AG08395 (cell line): ENCODE measurements at places on chromosomes 16 and 17.
A peak's percentile ranks its signal among the peaks of the same experiment; 100 is the strongest.

GRCh38 chr17:41914358-41914766 is 4.4 kb downstream of the ACLY start:
- DNase-seq, result no peak

DNA sequence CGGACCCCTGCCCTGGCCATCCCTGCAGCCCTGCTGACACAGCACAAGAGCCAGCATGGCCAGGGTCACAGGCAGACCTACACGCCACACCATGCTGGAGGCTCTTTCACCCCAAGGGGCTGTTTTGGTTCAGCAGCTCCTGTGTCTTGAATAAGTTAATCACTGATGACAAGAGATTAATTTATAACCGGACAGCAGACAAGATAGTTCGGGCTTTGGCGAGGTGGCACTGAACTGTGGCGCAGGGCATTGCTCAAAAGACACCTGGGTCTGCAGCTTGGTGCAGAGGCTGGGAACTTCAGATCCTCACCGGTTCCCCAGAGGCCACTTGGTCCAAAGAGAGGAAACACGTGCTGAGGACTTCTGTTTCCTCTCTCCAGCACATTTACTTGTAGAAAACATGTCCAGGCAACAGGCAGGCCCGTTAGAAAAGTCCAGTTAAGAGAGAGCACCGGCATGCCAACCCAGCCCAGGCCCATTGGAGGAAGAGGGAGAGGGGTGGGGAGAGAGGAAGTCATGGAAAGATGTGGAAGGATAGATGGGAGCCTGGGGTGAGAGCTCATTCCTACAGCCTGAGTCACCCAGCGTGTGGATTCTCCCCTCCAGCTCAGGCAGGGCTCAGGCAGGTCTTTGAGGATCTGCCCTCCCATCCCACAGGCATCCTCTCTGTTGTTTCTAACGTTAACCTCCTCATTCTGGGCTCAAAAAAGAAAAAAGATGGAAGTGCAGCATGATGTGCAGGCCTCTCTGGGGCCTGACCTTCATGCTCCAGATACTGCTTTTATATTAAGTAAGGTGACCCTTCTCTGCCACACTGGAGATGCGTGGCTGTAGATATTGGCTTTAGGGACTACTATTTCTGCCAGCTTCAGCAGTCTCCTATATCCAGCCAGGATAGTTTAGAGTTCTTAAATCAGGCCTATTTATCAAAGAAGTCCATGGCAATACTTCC is 80.0 kb upstream of the HNF1B start:
- peak; percentile 94 for DNase-seq

DNA sequence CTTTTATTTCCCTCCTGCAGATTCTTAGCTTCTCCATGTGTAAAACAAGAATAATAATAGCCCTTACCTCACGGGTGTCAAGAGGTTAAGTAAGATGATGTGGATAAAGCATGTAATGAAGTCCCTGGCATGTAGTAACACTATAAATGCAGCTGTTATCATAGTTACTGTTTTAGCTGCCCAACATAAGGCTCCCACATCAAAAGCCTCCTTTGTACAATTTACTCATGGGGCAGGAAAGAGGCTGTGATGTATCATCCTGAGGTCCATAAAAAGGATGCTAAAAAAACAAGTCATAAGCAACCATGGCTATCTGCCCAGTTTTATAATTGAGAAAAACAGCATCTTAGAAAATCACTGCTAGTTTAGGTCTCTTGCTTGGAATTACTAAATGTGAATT is 339.7 kb downstream of the CA10 start:
- DNase-seq, result no peak

DNA sequence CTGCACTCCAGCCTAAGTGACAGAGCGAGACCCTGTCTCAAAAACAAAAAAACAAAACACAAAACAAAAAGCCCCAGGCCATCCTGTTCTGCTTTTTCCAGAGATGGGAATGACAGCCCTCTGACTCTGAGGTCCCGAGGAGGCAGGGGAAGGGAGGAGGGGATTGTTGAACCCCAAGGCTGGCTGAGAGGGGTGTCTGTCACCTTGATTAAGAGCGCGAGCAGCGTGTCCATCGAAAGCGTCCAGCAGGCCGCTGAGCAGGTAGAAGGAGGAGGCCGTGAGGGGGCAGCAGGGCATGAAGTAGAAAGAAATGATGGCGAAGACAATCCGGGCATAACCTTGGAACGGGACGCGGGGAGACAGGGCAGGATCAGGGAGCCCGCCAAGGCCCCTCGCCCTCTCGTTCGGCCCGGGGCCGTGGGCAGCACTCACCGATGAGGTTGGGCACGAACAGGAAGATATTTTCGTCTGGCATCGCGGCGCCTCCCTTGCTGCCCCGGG is 593 bp downstream of the CDIPT start:
- DNase-seq, result no peak

DNA sequence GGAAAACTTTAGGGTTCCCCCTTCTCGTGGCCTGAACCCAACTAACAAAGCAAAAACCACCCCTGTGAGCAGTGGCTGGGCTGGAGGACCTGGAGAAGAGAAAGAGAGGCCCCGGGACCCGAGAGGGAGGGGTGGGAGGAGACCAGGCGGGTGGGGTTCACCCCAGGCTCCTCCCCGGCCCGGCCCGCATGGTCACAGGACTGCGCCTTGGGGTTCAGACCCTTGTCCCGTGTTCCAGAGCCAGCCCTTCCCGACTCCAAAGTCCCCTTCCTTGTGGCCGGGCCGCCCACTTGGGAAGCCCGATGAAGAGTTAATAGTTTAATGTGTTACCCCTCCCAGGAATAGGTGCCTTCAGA is 852 bp downstream of the MARVELD3 start:
- DNase-seq, result no peak

DNA sequence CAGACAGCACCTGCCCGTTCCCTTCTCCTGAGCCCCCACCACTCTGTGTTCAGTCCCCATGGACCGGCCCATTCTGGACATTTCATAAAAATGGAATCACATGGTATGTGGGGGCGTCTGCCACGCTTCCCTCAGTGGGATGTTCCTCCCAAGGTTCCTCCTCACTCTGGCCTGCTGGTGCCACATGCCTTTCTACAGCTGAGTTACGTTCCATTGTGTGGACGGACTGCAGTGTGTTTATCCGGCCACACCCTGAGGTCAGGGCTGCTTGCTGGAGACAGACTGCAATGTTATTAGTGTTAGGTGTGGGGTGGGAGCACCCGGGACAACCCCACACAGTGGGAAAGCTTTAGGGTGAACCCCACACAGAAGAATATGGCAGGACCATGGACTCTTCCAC is 5.9 kb upstream of the AATK start:
- DNase-seq, result no peak

DNA sequence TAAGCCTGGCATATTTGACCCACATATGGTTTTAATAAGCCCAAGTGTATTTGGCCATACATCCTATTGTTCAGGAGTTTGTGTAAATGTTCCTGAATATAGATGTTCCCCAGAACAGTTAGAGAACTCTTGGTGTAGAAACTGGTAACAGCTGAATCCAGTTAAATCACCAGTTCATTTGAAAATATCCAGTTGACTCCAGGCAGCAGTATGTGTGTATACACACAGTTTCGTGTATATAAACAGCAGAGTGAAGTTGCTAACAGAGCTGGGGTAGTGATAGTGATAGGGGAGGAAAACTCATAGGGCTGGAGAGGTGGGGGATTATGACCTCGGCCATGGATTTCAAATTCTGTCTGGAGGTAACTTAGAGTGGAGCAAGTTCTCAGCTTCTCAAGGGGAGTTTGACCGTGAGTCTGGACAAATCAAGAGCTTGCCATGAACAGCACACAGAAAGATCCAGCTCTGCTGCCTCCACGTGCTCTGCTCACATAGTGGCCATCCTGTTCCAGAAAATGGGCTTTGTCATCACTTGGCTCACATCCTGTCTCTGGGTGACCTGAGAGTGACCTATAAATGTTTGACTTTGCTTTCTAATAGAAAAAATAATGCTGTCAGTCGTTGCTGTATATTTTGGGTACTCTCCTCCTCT is 30.6 kb upstream of the MMD start:
- DNase-seq, result peak; percentile 67

DNA sequence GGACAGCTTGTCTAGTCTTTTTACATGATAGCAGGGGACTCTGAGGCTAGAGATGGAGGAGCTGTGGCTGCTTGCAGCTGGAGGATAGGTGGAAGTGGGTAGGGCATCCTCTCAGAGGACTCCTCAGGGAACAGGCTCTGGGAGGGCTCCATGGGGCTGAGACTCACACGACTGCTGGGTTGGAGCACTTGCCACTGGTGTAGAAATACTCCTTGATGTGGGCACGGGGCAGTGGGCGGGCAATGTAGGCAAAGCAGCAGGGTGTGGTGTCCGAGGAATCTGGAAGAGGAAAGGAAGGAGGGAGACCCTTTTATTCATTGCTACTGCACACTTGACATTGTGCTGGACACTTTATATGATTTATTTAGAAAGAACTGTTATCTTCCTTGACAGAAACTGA is 1.8 kb downstream of the CCL5 start:
- no peak for DNase-seq

- no peak for DNase-seq
Measured at GRCh38 chr17:34981538-34982241, 1.4 kb downstream of the LIG3 start.

GRCh38 chr16:7646821-7647500 is 314.3 kb downstream of the RBFOX1 start:
- DNase-seq, result no peak

GRCh38 chr17:4389079-4389478 is 22.6 kb upstream of the UBE2G1 start:
- no peak for DNase-seq

DNA sequence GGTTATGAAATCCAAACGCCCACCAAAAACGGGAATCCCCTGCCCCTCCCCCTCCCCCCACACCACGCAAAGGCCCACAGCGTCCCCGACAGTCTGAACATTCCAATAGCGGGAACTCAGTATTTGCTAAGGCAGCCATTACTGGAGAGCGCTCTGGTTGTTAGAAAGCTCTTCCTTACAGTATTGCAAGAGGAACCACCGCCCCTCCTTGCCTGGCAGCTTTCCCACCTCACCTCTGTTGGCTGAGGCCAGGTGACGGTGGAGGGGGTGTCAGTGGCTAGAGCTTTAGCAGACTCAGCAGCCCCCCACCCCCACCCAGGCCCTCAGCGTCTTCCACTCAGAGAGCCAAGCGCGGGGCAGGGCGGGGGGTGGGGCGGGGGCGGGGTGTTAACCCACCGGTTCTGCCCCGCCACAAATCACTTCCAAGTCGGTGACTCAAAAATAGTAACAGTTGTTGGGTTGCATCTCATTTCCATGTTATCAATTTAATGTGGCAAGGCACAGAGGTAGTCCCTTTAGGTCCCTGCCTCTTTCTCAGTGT is 2.2 kb upstream of the PLEKHH3 start:
- DNase-seq, result no peak

- DNase-seq, result no peak
Measured at GRCh38 chr17:9512323-9513168, 63.1 kb downstream of the STX8 start.

DNA sequence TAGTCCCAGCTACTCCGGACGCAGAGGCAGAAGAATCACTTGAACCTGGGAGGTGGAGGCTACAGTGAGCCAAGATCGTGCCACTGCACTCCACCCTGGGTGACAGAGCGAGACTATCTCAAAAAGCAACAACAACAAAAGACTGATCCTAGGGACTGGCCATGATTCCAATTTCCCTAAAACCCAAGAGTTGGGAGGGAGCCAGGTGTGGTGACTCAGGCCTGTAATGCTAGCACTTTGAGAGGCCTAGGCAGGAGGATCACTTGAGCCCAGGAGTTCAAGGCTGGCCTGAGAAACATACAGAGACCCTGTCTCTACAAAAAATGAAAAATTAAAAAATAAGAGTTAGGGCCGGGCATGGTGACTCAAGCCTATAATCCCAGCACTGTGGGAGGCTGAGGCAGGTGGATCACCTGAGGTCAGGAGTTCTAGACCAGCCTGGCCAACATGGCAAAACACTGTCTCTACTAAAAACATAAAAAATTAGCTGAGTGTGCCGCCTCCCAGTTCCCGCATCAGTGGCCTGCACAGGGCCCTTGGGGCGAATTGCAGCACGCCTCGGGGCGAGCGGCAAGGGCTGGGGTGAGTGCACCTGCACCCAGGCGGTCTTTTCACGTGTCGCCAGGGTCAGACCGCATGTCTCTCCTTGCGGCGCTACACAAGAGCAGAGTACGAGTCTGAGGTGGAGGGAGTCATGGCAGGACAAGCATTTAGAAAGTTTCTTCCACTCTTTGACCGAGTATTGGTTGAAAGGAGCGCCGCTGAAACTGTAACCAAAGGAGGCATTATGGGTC is 40.8 kb downstream of the CDH3 start:
- no peak for DNase-seq

- DNase-seq, result no peak
Measured at GRCh38 chr17:81071761-81072741, 37.1 kb downstream of the BAIAP2 start.

DNA sequence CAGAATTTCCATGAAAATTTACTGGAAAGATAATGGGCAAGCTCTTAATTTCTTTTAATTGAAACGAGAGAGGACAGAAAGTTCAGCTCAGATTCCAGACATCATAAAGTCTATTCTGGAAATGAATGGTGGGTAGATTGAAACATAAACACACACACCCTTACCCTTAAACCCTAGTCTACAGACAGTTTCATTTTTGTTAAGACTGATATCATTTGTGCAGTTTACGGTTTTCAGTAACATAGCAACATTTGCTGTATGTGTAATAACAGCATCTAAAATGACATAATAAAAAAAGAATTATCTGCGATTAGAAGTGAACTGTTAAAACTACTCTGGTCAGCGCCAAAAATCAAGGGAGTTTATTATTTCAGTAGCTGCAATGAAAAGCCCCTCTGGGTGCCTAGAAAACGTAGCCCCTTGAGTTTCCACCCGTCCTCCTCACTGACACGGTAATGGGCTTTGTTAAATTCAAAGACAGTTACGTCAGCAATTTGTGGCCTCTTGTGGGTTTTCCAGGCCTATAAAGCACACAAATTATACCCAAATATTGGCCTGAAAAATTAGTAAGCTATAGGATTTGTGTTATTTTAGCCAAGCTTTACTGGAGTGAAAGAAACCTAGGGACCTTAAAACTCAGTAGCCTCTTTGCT is 520.6 kb upstream of the SOX9 start:
- no peak for DNase-seq

DNA sequence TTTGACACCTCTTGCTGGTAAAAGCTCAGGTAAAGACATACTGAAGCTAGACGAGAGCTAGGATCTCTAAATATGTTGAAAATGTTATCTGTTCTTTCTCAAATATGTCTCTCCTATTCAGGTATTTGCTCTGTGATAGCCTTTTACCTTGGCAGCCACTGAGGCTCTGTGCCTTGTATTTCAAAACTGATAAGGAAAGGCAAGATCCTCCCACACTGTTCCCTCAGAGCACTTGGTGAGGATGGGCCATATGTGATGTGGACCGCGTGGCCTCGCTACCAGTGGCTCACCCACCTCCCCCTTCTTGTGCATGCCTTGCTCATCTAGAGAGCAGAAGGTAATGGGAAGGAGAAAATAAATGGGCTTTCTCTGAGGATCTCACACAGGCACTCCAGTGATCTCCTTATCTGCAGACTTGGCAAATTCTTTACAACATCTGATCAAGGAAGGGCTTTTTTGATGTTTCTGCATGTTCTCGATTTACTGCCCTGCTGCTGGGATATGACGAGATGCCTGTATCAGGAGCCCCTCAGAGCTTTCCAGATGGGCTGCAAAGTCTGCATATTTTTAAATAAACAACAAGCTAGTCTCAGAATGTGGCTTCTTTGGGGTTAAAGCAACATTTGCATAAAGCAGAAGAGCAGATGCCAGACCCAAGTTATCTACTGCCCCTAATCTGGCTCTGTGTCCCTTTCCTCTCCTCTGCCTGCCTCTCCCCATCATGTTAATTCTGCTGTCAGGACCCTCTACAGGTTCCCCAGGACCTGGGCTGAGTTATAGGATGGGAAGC is 16.9 kb downstream of the HOXB1 start:
- DNase-seq, result no peak
